ENCODE measurements at places on chromosomes 2 and 18.

GRCh38 chr18:37135177-37135576, 306.2 kb downstream of the KIAA1328 start:
- DNase-seq = no peak

DNA sequence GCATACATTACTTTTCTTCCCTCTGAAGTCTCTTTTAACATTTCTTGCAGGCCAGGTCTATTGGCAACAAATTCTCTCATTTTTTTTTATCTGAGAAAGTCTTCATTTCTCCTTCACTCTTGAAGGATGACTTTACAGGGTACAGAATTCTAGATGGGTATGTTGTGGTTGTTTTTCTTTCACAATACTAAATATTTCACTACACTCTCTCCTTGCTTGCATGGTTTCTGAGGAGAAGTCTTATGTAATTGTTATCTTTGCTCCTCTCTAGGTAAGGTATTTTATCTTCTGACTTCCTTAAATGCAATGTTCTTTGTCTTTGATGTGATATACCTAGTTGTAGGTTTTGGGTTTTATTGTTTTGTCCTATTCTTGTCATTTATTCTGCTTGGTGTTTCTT, 371.1 kb downstream of the FIGN start:
- no peak for DNase-seq

GRCh38 chr2:225074919-225075681, 32.8 kb upstream of the DOCK10 start:
- DNase-seq = peak; percentile 24

- no peak for DNase-seq
Observed at GRCh38 chr2:127381762-127382161, 6.0 kb downstream of the MAP3K2 start.

- no peak for DNase-seq
Observed at GRCh38 chr18:824179-824578, 12.1 kb upstream of the YES1 start.

DNA sequence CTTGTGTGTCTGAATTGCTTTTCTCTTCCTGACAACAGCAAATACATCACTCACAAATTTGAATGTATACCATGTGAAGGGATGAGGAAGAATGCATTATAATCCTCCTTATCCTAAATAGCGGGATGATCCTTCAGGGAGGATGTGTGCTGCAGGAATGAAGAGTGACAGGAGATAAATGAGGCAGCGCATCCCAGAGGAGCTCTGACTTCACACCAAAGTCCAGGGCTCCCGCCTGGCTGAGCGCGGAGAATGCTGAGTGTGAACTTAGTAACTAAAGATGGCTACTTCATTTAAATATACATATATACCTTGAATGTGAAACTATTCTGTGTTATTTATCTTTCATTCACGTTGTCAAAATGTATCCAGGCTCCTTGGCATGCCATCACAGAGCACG, 145.2 kb upstream of the TPO start:
- DNase-seq = no peak

DNA sequence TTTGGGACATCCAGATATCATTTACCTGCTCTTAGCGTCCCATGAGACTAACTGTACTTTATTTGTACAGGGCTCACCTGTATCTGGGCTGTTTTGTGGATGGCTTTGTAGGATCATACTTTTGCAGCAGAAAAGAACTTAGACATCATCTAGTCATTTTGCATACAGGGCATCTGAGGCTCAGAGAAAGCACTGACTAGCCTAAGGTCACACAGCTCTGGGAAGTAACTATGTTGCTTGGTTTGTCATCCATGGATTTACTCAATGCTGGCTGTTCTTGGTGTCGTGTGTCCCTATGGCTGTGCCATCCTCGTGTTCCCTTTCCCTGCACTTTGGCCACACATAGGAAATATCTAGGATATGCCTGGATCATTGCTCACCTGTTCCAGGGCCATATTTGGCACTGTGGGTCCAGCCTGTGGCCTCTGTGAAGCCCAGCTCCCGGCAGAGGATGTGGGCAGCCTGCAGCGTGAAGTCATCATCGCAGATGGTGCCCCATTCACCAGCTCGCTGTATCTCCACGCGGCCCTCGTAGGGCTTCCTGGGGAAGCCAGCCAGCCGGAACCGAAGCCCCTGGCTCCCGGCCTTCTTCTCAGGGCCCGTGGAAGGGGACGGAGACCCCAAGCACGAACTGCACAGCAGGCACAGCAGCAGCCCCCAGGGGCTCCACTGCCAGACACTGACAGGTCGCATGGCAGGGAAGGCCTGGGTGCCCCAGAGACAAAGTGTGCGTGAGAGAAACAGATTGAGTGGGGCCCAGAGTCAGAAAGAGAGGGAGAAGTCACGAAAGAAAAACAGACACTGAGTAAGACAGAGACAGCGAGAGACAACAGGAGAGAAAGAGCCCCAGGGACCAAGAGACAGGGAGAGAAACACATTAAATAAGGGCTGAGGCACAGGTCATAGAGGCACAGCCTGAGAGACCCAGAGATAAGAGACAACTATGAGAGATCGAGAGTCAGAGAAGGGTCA, 1.5 kb downstream of the LOXL3 start:
- DNase-seq = no peak
